ENCODE measurements at places on chromosomes 3 and 15.

- no peak for DNase-seq
These were observed 33.7 kb upstream of the CD47 start for GRCh38 chr3:108124337-108125152.

GRCh38 chr3:18512007-18512406, 86.9 kb upstream of the SATB1 start:
- DNase-seq: no peak

DNA sequence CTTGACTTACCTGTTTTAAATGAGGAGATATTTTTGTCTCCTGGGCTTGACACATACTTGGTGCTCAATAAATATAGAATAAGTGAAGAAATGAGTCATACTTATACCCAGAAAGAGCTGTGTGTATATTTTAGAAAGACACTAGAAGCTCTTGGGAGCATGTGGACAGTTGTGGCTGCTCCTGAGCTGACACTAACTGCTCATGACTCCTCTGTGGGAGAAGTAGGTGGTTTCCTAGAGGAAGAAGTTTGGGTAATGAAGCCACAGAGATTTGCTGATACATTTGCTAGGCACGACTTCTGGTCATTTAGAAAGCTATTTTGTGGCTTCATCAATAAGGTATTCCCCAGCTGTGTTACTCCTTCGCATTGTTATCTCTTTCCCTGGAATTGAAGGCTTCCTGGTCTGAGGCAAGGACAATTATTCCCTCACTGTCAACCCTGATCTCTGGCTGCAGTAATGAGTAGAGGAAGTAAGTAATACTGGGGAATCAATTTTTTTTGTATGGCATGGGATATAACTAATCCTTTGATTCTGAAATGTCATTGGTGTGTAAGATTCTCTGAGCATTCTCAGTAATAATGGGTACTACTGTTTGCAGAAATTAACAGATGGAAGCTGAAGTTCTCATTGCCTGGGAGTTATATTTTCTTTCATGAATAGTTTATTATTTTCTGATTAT, 79.6 kb upstream of the DCBLD2 start:
- no peak for DNase-seq

- DNase-seq: no peak
These were observed 4.6 kb upstream of the SIN3A start for GRCh38 chr15:75455982-75456531.

DNA sequence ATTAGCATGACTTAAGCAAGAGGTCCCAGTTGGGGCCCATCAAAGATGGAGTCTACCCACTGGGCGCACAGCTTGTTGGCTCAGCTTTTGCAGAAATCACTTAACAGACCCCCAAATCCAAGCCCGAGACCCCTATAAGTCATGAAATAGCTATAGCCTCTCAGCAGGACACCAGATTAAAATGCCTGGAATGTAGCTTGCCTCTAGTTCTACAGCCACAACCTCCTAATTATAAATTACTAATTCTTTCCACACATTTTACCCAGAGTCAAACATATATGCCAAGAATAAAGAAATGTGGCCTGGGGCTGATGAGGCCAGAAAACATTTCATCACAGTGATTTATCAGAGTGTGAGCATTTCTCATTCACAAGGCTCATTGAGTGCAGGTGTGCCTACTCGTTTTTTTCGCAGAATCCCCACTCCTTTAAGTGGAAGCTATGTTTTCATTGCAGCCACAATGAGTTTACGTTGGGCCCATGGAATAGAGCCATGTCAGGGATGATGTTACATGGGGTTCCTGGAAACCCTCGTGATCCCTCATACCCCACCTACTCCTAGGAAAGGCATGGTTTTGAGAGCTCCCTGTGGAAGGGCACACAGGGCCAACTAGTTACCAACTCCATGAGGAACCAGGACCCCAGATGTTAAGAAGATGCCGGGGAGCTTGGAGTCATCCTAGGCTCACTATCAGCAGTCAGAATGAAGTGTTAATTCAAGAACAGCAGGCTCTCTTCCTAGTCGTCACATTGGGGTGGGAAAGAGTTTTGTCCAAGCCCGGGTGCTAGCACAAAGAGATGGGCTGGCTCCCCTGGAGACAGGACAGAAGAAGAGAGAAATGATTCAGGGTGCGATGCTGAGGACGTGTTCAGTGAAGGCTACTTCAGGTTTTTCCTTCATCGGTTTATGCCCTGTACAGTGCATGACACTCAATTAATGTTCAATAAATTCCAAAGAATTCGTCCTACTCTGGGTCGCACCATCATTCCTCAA, 90.2 kb upstream of the ABHD17C start:
- DNase-seq: no peak

GRCh38 chr3:189157232-189158007, 14.4 kb upstream of the TPRG1 start:
- DNase-seq: no peak

DNA sequence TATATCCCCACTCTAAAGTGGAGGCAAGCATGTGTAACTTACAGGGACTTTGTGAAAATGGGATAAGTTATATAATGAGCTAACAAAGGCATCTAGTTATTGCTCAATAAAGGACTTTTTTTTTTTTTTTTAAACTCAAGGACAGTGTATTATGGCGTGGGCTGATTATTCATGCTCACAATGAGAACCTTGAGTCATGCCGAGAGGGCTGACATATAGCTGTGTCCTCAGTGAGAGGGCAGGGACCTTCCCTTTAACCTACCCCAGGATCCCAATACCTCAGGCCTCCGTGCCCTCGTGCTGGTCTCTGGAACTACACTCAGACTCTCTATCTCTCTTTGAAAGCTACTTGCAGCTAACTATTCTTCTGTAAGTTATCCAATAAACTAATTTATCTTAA, 319.9 kb upstream of the ICE2 start:
- DNase-seq: no peak

- no peak for DNase-seq
These were observed 394.8 kb downstream of the TUSC7 start for GRCh38 chr3:117104381-117104780.

- DNase-seq: peak; percentile 39
These were observed 52.3 kb upstream of the BNIP2 start for GRCh38 chr15:59741274-59741906.

DNA sequence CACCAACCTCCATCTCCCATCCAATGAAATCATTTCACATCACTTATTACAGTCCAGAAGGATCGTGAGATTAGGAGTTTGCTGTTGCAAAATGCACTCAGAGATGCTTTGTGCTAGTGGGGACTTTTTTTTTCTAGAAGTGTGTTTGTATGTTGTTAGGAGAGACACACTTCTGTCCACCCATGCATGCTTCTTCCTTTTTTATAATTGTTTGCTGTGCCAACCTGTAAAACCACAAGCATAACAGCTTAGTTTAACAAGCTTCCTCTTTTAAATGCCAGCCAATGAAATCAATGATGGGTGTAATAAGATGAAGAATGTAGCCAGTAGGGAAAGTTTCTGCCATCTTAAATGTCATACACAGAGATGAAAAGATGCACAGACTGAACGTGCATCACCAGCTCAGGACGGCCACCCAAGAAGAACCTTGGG, 305.6 kb upstream of the STT3B start:
- DNase-seq: no peak

GRCh38 chr3:38117163-38117716, 19.7 kb downstream of the ACAA1 start:
- no peak for DNase-seq

DNA sequence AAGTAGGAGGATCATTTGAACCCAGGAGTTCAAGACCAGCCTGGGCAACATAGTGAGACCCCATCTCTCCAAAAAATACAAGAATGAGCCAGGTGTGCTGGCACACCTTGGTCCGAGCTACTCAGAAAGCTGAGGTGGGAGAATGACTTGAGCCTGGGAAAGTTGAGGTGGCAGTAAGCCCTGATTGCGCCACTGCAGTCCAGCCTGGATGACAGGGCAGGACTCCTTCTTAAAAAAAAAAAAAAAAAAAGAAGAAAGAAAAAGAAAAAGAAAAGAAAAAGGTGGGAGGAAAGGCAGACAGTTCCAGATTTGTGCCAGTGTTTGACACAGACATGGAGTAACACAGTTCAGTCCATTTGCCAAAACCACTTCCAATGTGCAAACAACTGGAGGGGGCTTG, 75.7 kb downstream of the ATP10A start:
- no peak for DNase-seq

GRCh38 chr3:113985541-113985940, 37.7 kb downstream of the ZDHHC23 start:
- DNase-seq: no peak

DNA sequence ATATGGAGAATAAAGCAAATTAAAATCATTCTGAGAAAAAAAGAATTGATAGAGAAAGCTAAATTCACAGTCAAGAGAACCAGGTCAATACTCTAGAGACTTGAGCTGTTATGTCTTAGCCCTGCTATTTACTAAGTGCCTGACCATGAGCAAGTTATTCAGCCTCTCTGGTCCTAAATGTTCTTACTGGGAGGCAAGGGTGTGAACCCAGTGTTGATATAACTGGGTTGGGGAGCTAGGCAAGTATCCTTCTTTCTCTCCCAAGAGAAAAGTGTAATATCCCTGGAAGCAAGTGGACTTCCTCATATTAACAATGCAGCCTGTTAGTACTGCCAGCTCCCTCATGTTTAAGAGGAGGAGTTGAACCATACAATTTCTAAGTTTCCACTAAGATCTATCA, 488.9 kb upstream of the RASGRP1 start:
- no peak for DNase-seq

DNA sequence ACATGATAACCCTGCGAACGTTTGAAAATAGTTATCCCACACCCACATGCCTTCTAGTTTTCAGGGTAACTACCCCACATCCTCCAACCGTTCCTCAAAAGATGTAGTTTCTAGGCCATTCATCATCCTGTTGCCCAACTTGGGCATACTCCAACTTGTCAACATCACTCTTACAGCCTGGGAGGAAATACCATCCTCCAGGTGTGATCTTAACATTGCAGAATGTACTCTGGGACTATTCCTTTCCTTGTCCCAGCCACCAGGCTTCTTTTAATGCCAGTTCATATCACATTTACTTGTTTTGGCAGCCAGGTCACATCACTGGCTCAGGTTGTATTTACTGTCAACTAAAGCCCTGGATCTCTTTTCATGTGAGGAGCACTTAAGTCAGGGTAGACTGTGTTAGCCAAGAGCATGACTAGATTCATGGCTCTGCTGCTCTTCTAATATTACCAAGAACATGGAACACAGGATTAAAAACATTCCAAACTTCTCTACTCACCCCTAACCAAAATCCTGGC, 4.0 kb upstream of the DENND6A start:
- DNase-seq: no peak

- no peak for DNase-seq
These were observed 106.2 kb upstream of the THBS1 start for GRCh38 chr15:39474657-39475056.

DNA sequence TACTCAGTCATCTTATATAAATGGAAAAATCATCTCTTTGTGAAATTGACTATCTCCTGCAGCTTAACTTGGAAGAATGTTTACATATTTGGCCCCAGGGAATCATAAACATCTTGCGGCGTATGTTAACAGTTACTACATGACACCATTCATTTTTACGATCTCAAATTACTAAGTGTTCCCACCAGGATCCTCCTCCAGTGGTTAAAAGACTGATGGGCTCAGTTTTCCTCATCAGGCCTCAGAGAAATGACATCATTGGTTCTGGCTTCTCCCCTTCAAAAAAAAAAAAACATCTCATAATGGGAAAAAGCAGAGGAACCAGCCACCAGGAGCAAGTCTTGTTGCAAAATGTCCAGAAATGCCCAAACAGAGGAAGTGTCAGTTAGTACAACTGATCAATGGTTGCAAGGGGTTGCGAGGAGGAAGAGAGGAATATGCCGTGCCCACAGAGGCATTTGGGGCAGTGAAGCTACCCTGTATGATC, 70.5 kb upstream of the LIPC start:
- DNase-seq: no peak

Data from D341Med (cell line).